Activated CD4-positive, CD25-positive, alpha-beta regulatory T cell (primary cell): ENCODE measurements at places on chromosomes 13 and 19.
A peak's percentile ranks its signal among the peaks of the same experiment; 100 is the strongest.

GRCh38 chr19:10105509-10106099, 558 bp upstream of the PPAN start:
- DNase-seq = no peak

- DNase-seq = no peak
These were observed 81.4 kb upstream of the MEDAG start for GRCh38 chr13:30824651-30825050.

GRCh38 chr13:110942248-110942981, 27.5 kb upstream of the ANKRD10 start:
- no peak for DNase-seq

- no peak for DNase-seq
These were observed 38.2 kb upstream of the SIAH3 start for GRCh38 chr13:45889590-45890243.

GRCh38 chr19:7710616-7711015, 8.7 kb upstream of the FCER2 start:
- DNase-seq = no peak

GRCh38 chr19:6491802-6492592, 10.1 kb downstream of the TUBB4A start:
- DNase-seq = no peak

GRCh38 chr19:16778796-16779411, 50.3 kb upstream of the SIN3B start:
- no peak for DNase-seq

DNA sequence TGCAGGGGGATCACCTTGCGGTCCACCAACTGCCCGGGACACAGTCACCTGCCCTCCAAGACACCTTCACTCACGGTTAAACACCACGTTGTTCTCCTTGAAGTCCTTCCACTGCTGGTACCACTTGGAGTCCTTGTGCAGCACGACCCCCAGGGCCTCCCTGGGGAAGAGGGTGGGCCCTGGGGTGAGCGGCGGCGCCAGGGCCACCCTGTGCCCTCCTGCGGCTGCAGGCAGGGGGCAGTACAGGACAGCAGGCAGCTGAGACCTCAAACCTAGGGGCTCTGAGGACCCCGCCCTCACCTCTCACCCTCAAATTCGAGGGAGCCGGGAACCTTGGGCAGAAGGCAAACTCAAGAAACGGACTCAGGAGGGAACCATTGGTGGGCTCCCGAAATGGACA, 7.5 kb upstream of the CTXN1 start:
- DNase-seq = no peak

GRCh38 chr19:49364083-49364737, 533 bp downstream of the DKKL1 start:
- no peak for DNase-seq

DNA sequence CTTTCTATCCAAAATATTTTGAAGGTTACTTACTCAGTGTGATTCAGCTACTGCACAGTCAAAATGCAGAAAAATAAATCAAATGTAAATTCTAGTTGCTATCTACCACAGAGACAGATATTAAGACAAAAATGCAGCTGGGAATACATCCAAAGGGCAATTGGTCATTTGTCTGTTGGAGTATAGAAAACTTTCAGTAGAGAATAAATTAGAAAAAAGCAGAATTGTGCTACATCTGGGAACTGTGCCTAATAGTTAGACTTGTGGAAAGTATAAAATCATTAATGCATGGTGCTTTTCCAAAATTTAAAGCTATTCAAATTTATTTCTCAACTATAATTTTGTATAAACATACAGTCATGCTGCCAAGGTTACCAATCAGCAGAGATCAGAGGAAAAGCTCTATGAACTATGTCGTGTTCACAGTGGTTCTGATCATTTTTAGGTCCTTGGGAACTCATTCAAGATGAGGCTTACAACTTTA, 1635.8 kb downstream of the PCDH9 start:
- DNase-seq = no peak

GRCh38 chr19:11324748-11325389, 14.6 kb downstream of the RAB3D start:
- no peak for DNase-seq

DNA sequence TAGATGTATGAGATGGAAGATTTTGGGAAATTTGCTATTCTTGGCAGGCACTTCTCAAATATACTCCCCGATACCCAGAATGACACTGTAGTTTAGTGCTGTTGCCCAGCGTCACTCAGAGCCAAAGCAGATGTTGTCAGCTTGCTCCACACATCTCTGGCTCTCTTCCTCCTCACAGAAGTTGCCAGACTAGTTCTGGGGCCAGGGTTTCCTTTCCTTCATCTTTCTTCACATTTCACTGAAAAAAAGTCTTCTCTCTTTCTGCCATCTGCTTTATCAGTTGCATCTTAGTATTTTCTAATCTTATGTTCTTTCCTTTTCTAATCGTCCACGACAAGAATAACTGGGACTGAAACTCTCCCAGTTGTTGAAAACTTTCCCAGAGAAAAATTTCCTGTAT, 251.4 kb downstream of the RGCC start:
- no peak for DNase-seq

DNA sequence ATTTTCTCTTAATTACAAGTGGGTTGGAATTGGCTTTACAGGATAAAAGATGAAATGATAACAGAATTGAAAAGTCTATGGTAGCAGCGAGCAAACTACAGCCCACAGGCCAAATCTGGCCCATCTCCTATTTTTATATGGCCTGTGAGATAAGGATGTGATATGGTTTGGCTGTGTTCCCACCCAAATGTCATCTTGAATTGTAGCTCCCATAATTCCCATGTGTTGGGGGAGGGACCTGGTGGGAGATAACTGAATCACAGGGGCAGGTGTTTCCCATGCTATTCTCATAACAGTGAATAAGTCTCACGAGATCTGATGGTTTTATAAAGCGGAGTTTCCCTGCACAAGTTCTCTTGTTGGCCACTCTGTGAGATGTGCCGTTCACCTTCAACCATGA, 19.0 kb downstream of the CRYL1 start:
- DNase-seq = no peak

- no peak for DNase-seq
These were observed 374.0 kb downstream of the IRS2 start for GRCh38 chr13:109412283-109412901.

DNA sequence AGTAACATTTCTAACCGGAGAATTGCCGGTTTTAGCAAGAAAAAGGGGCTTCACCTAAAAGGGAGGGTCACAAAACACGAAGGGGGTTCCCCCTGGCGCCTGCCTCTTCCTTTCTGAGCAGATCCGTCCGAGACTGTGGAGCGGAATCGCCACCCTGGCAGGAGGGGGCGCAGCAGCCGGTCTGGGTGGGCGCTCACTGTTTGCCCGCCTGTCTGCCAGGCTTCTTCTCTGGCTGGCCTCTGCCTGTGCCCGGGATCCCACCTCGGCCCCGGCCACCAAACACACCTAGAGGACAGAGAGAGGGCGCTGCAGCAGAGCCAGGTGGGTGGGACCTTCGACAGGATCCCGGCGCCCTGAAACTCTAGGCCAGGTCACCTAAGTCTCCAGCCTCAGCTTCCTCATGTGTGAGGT, 15.6 kb downstream of the LSM4 start:
- DNase-seq = no peak

DNA sequence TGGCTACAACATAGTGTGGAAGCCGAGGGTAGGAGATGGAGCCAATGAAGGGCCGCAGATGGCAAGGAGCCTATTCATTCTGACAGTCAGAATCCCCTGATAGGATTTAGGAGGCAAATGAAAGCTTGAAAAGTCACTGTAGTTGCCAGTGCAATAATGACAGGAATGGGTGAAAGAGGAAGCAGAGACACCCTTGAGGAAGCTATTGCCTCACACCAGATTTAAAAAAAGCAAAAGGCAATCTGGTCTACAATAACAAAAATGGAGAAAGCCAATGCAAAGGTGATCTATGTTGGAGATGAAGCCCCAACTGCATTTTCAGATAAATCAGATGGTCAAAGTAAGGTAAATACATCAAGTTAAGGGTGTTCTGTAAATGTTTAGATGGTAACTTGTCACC, 158.5 kb downstream of the TUBA3C start:
- DNase-seq = no peak

DNA sequence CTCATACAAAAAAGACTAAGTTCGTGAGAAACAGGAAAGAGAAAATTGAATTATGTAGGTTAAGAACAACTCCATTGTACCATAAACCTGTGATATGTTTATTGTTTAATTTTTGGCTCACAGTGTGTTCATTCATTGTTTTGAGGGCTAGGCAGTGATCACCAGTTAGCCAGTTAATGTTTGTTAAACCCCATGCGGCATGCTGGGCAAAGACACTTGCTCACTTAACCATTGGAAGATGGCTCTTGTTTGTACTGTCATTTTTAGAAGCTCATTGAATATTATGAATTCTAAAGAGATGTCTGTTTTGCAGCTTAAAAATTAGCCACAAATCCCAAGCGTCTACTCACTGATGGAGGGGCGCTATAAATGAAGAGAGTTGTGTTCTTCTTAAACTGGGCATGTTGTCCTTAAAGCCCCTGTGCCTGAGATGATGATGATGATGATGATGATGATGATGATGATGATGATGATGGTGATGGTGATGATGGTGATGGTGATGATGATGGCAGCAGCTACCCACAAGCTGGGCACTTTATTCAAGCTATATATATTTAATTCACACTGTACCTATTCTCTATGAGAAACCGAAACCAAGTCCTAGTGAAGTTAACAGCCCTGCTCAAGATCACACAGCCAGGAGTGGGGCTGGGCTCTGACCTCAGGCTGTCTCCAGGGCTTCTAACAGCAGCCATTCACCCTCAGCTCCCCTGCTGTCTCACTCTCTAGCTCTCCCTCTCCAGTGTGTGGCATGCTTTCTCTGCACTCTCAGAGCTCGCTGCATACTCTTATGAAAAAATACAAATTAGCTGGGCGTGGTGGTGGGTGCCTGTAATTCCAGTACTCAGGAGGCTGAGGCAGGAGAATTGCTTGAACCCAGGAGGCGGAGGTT, 169.1 kb downstream of the SHISA2 start:
- DNase-seq = no peak

GRCh38 chr13:109592770-109593169, 193.6 kb downstream of the IRS2 start:
- DNase-seq = no peak

DNA sequence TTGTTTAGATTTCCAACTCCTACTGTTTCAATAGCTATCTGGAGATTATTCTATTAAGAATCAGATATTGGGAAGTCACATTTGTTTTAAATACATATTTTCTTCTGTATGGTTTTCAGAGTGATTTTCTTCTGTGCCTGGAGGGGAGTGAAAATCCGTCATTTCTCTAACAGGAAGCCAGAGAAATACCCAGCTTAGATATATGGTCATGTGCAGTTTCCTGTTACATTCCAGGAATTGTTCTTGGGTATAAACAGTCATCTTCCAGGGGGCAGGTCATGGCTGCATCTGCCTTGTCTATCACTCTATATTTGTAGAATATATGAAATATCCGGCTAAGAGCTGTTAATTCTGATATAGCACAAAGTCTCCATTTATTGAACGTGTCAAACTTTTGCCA, 77.5 kb upstream of the MIR17HG start:
- no peak for DNase-seq

- DNase-seq = no peak
These were observed 10.0 kb upstream of the IGFL3 start for GRCh38 chr19:46134527-46134926.

GRCh38 chr13:73334445-73334844, 275.6 kb downstream of the KLF5 start:
- DNase-seq = no peak

GRCh38 chr13:39528661-39528980, 74.4 kb downstream of the LHFPL6 start:
- DNase-seq = no peak

GRCh38 chr19:34171539-34171876, 796 bp upstream of the LSM14A start:
- DNase-seq = peak; percentile 35
